ENCODE measurements at places on chromosomes 7 and 10.

- no peak overlapping the region for H3K4me3 ChIP-seq
- H3K4me1 ChIP-seq, result no peaks in the 10 kb centered on the region
- no peak overlapping the region for H3K27ac ChIP-seq
- DNase-seq, result no peak
- no peaks in the 10 kb centered on the region for H3K36me3 ChIP-seq
- no peaks in the 10 kb centered on the region for H3K27me3 ChIP-seq
These were observed 75.9 kb upstream of the MAGI2 start for GRCh38 chr7:79529214-79529880.

DNA sequence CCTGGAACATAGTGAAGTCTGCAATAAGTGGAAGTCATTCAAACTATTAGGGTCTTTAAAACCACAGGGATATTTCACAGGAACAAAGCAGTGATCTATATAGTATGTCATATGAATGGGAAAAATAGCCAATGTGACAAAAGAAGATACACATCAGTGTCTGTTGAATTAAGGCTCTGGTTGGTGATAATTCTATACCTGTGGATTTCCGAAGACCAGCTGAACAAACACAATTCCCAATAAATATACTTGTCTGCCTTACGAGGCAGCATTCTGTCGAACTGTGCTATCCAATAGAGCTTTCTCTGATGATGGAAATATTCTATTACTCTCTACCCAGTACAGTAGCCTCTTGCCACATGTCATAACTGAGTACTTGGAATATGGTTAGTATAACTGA is 55.9 kb upstream of the CAV2 start:
- H3K4me1 ChIP-seq, result no peaks in the 10 kb centered on the region
- no peak overlapping the region for H3K4me3 ChIP-seq
- no peak for DNase-seq
- no peaks in the 10 kb centered on the region for H3K36me3 ChIP-seq
- no peaks in the 10 kb centered on the region for H3K27me3 ChIP-seq
- H3K27ac ChIP-seq, result no peak overlapping the region

DNA sequence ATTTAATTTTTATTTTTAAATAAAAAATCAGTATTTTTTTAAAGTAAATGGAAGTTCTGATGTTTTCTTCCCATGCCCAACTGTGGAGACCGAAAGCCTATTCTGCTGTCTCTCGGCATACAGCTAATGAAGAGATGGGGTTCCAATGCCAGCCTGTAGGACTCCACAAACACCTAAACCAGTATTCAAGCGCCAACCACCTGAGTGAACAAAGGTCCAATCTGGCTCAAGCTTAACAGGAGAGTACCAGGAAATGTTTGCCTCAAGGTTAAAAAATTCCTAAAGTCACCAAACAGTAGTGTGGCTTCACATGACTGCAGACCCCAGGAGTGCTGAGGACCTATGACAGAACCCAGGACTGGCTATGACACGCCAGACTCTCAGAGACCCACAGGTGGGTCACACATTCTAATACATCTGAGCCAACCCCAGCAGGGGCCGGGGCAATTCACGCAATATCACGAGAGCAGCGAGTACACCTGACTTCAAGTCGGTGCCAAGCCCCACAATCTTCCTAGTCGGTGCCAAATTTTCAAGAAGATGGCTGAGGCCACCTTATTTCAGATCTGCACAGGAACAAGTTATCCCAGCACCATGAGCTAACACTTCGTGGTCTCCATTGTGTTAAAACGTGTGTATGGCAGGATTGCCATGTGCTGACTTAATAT is 31.6 kb downstream of the KIAA1549 start:
- H3K36me3 ChIP-seq, result no peaks in the 10 kb centered on the region
- H3K4me1 ChIP-seq, result no peaks in the 10 kb centered on the region
- H3K4me3 ChIP-seq, result no peak overlapping the region
- no peak for DNase-seq
- no peaks in the 10 kb centered on the region for H3K27me3 ChIP-seq

GRCh38 chr7:98762620-98763019 is 107.2 kb downstream of the TMEM130 start:
- no peaks in the 10 kb centered on the region for H3K4me1 ChIP-seq
- H3K27ac ChIP-seq, result no peak overlapping the region
- no peaks in the 10 kb centered on the region for H3K36me3 ChIP-seq
- no peak for DNase-seq
- H3K4me3 ChIP-seq, result no peak overlapping the region
- H3K27me3 ChIP-seq, result no peaks in the 10 kb centered on the region

GRCh38 chr7:141838581-141838980 is 2.7 kb downstream of the PRSS37 start:
- H3K4me1 ChIP-seq, result no peaks in the 10 kb centered on the region
- H3K4me3 ChIP-seq, result no peak overlapping the region
- H3K27me3 ChIP-seq, result no peaks in the 10 kb centered on the region
- H3K36me3 ChIP-seq, result no peaks in the 10 kb centered on the region

DNA sequence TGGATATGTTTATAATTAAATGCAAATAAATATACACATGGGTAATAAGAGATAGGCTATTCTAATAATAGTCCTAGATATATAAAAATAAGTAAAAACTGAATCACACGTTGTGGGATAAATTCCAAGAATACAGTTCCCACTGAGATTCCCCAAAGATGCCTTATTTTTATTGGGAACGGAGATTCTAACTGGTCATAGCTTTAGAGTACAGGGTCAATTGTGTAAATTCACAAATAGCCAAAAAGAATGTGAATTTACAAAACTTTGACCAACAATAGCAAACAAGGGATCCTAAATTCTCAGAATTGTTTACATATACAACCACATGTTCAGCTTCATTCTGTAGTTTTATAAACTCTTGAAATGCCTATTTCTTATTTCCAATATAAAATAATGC is 65.0 kb downstream of the VSTM4 start:
- no peak overlapping the region for H3K27ac ChIP-seq
- no peaks in the 10 kb centered on the region for H3K27me3 ChIP-seq
- no peak for DNase-seq
- no peak overlapping the region for H3K4me3 ChIP-seq
